ENCODE measurements at places on chromosomes 1 and 21. TPM values are rescaled to one million over a fixed set of nuclear protein-coding genes. Genes with fewer than 3 reads are reported as not detected.

DNA sequence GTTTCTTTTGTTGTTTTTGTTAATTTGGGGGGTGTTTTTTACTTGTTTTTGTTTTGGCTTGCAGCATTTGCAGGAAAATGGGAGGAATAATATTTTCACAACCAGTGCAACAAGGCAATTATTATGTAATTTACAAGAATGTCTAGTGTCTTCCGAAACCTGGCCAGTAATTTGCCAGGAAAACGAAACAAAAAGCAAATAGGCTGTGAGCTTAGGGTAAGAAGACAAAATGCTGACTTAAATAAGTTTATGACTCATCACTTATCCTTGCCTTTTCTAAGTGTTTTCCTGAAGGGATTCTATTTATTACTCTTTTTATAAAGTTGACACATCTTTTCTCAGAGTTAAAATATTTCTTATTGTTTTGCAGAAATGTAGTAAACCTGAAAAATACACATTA, 49.8 kb downstream of the KCNT2 start:
- DNase-seq: peak; percentile 15

- DNase-seq: no peak
Measured at GRCh38 chr1:236741753-236742152, 53.3 kb upstream of the MTR start.

- DNase-seq: no peak
Measured at GRCh38 chr1:19878637-19878985, 3.6 kb upstream of the OTUD3 start.

DNA sequence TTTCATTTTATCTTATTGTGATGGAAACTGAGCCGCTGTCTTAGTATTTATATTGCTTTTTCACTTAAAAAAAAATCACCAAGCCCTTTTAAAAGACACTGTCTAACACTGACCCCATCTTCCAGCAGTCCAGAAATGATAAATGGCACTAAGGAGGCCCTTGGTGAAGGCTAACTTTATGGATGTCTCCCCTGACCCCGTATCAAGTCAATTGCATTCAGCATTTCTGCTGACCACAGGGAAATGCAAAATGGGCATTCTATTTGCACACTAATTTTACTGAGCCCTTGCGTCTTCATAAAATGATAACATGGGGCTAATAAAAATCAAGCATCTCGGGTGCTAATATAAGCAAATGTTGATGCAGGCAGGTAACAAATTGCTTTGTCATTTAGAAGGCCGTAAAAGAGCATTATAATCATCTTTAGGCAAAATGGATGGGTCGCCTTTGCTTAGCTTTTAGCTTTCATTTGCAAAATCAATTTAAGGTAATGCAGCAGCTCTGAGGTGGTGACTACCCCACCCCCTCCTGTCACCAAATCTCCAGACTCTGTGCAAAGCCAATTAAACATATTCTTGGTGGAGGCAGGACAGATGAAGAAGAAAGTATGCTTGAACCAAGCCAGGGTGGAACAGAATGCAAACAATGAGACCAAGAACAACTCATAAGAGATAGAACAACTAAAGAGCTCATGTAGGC, 110.8 kb downstream of the BEND5 start:
- DNase-seq: no peak

DNA sequence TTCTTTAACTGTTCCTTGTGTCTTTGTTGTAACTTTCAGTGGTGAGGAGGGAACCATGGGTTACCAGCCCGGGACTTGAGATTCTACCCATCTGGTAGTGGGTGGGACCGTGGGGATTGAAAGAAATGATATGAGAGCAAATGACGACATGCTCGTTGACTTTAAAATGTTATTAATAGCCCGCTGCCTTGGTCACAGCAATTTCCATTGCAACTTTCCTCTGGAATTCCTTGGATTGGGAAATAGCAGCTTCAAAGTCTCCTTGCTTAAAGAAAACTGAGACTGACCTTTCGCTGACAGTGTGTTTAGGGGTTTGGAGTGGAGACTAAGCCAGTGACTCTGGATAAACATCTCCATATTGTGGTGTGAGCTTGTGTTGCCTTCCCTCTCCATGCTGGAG, 44.2 kb upstream of the MARK1 start:
- DNase-seq: no peak

- no peak for DNase-seq
Measured at GRCh38 chr1:53501065-53502005, 42.1 kb downstream of the DMRTB1 start.

Gene GSTM5
- not detected for total RNA-seq
